GM18507 (cell line): ENCODE measurements at places on chromosomes 5 and 9.

DNA sequence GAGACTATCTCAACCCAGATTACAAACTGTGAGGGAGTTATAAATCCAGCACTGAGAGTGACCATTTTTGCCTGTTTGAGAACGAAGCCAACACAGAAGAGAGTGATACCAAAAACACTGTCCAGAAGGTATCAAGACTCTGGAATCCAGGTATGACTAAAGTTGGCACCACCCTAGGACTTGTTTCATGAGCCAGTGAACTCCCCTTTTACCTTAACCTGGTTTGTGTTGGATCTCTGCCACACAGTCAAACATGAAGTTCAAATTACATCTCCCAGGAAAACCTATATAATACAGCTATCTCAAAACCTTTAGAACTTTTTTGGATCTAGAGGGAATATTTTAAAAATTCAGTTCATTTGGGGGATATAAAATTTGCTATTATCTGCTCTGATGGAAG lies 11.4 kb downstream of the ZBTB5 start:
- DNase-seq, result no peak

GRCh38 chr5:34533582-34534522 lies 122.3 kb upstream of the RAI14 start:
- DNase-seq, result no peak

- DNase-seq, result no peak
Measured at GRCh38 chr9:127415657-127416056, 8.5 kb upstream of the ZNF79 start.

DNA sequence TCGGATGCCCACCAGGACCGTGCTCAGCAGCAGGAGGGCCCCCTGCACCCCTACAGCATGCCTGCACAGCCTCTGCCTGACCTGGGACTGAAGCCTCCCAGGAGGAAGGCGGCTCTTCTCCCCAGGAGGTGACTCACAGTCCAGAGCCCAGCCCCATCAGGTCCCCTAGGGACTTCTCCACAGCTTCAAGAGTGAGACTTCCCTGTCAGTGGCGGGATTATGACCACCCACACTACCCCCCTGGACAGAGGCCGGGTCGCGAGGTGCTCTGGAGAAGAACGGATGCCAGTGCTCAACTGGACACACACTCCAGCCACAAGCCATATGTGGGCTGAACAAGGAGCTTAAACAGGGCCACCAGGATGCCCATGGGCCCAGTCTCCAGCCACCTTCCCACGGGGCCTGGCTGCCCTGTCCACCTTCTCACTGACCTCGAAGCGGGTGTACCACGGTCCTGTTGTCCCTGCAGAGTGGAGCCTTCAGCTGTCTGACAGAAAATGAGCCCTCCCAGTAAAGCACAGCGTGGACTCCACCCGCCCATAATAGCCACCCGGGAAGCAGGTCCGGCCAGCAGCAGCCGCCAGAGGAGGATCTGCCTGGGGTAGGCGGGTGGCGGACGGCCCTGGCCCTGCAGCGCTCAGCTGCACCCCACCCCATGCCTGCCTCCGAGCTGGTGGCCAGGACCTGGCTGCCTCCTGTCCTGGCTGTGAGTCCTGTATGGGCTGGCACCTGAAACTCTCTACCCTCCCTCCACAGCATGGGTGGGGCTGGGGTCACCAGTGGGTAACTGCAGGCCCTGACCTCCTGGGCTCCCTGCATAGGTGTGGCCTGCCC lies 54.7 kb downstream of the SEMA4D start:
- DNase-seq, result no peak

DNA sequence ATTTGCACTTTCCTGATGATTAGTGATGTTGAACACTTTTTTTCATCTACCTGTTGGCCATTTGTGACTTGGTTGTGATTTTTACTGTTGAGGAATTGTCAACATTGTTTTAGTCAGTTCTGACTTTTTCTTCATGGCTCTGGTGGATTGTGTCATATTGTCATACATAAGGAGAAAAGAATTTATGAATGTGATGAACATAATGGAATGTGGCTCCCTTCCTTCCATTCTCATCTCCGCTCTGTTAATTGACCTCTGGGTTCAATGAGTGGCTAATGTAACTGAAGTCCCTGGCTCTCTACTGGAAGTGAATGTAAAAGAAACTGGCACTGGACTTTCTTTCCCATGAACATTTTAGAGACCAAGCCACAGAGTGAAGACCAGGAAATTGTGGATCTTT lies 49.2 kb downstream of the KIAA1958 start:
- no peak for DNase-seq
